Right forelimb (tissue), 1 donor: ENCODE measurements at places on chromosomes 4 and X.

DNA sequence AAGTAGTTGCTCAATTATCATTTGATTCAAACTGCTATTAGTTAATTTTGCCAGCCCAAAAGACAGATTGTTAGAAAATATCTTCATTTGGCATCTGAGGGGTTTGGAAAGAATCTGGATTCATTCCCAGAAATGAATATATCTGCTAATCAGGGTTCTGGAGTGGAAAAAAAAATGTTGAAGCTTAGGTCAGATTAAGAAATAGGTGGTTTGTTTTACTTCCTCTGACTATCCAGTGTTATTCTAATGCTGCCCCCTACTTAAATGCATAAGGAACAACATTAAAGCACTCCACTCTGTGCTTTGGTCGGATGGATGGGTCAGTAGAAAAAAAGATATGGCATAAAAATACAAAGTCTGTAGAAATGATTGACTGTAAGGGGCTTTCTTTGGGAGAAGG is 89.0 kb downstream of the LUZP4 start:
- no peak for DNase-seq

- DNase-seq = peak; percentile 68
Observed at GRCh38 chr4:87540146-87541058, 11.2 kb upstream of the SPARCL1 start.

DNA sequence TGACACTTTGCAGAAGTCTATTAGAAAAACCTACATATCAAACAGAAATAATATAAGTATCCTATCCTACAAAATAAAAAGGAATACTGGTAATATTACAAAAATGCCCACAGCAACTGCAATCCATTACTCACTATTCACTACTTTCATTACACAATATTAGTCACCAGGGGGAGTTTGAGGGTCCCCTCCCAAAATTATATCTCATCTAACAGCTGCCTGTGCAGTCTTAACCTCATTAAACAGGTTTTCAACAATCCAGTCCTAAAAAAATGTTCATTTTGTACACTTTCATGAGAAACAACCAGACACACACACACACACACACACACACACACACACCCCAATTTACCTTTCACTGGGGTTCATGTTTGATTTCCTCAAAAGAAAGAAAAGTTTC is 2.9 kb downstream of the CLOCK start:
- no peak for DNase-seq

DNA sequence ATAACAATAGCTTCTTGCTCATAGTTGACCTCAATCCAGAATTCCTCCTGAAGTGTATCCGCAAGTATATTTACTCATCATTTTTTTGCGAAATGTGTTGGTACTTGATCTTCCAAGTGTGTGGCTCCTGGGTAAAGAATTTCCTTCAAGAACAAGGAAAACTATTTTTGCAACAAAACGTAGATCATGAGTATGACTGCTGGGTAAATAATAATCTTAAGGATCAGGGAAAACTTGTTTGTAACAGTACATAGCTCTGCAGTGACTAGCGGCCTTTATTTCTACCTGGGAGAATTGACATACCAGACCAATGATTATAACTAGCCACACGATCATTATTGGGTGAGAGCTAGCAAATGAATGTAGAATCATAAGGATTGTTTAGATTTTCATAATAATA is 1311.7 kb downstream of the ARAP2 start:
- DNase-seq = no peak

DNA sequence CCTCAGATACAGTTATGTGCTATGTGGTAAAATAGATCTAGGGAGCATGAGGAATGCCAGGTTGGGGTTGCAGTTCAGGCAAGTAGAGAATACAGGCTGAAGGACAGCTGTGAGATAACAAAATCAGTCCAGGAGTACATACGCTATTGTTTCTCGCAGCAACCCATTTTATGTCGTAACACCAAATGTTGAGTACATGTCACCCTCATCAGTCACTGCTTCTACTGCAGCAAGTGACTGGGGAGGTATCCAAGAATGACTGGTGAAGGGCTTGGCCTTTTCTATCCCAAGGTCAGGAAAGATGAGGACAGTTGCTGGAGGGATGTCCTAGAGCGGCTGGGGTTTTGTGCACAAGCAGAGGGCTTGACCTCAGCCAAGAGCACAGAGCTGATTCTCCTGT is 172.1 kb downstream of the CBR4 start:
- DNase-seq = no peak

DNA sequence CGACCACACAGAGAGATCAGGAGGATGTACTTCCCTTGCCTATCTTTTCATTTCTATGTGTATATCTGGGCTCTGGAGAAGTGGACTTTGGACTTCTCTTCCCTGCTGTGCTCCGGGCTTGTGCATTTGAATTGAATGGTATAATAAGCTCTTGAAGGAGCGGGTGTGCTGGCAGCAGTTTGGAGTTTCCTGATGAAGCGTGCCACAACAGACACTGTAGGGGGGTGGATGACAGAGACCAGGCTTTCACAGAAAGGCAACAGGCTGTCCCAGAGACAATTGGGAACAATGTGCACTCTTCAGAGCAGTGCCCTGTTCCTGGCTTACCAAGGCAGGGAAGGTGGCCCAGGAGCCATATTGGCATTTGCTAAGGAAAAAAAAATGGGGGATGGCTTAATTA is 170.1 kb downstream of the FRMPD4 start:
- DNase-seq = no peak

GRCh38 chr4:12304905-12305304 is 876.2 kb upstream of the HS3ST1 start:
- DNase-seq = no peak

GRCh38 chrX:106952988-106953387 is 32.8 kb downstream of the CLDN2 start:
- DNase-seq = no peak

DNA sequence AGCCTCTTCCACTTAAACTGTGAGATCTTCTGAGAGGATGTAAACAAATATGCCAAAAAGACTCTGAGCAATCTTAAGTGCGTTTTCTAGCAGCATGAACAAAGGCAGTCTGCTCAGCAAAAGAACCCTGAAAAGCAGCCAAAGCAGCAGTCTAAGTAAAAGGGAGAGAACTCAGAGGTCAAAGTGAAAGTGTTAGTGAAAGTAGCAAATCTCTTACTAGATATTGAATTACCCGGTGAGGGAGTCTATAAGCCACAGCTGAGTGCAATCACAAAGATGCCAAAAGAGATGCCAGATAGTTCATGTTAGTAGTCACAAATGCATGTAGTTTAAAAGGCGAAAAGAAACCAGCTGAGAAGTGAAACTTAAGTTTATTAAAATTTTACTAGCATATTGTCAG is 7.9 kb upstream of the GNRHR start:
- no peak for DNase-seq

- no peak for DNase-seq
Observed at GRCh38 chr4:185554365-185555126, 19.2 kb upstream of the PDLIM3 start.

- DNase-seq = no peak
Observed at GRCh38 chrX:39899856-39900776, 197.6 kb downstream of the BCOR start.

DNA sequence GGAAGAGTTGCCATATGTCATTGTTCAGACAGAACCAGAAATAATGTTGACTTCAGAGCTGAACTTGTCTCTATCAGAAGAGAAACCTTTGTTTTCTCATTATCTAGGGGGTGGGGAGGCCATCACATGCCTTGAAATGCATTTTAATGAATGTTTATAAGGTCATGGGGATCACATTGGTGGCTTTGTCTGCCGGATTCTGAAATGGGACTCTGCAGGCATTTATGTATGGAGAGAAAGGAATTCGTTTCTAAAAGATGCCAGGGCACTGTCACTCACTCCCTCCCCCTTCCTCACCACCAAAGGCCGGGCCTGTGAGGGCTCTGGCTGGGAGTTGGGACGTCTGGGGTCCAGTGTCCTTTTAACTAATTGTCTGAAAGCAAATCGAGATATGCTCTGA is 102.2 kb downstream of the MAMLD1 start:
- DNase-seq = no peak

GRCh38 chr4:23828020-23828715 is 61.7 kb downstream of the PPARGC1A start:
- no peak for DNase-seq

DNA sequence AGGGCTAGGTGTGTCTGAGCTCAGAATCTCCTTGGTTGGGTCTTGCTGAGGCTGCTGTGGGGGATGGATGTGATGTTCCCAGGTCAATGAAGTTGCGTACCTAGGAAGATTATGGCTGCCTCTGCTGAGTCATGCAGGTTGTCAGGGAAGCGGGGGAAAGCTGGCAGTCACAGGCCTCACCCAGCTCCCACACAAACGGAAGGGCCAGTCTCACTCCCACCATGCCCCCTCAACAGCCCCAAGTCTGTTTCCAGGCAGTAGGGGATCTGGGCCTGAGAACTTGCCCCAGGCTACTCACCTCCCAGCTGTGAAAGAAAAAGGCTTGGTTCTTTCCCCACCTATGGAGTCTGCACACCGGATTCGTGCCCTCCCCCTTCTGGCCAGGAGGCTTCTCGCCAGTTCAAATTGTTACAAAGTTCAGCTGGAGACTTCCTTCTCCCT is 72.9 kb downstream of the WDR44 start:
- no peak for DNase-seq

DNA sequence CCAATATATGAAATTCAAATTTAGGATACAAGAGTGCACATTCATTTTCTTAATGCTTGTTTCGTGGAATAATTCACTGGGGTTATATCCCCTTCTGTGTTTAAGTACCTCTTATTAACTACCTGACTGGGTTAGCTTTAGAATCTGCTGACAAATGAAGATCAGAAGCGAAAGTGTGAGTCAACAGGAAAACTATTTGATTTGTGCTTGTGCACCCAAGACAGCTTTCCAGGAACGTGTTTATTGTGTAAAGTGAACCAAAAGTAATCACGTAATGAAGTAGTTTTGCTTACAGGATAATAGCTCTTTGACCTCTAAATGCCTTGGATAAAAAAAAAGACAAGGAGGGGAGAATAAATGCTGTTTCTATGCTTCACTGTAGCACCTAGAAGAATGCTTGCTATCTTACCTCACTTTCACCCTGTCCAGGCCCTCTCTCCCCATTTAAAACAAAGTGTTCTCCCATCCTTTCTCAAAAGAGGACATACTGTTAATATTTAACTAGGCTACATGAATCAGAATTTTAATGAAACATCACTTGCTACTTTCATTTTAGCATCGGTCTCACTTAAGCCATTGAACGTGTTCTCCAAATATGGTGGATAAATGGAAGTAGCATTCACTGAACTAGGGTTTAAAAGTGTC is 141.9 kb downstream of the THOC2 start:
- DNase-seq = no peak

- DNase-seq = no peak
Observed at GRCh38 chrX:47204970-47205369, 11.3 kb downstream of the UBA1 start.

- DNase-seq = no peak
Observed at GRCh38 chrX:11257711-11258110, 35.5 kb upstream of the AMELX start.

DNA sequence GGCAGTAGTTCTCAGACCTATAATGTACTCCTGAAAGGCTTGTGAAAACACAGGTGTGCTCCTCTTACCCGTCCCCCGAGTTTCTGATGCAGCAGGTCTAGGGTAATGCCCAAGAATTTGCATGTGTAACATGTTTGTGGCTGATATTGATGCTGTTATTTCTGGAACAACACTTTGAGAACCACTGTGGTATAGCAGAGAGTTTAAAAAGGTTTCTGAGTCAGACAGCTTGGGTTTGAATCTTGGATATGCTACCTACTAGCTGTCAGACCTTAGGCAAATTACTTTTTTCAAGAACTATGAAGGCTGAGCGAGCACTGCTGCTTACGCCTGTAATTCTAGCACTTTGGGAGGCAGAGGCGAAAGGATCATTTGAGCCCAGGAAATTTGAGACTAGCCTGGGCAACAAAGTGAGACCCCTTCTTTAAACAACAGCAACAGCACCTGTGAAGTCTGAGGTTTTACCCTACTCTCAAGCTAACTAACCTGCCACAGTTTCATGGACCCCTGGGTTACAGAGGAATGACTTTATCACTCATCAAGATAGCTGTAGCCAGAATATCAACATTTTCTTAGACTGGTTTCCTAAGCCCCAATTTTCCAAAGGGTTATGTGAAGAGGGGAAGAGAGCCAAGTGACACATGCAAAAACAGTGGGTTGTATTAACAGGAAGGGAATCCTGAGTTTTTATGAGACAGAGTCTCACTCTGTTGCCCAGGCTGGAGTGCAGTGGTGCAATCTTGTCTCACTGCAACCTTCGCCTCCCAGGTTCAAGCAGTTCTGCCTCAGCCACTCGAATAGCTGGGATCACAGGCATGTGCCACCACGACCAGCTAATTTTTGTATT is 5.1 kb downstream of the AFF1 start:
- DNase-seq = no peak

DNA sequence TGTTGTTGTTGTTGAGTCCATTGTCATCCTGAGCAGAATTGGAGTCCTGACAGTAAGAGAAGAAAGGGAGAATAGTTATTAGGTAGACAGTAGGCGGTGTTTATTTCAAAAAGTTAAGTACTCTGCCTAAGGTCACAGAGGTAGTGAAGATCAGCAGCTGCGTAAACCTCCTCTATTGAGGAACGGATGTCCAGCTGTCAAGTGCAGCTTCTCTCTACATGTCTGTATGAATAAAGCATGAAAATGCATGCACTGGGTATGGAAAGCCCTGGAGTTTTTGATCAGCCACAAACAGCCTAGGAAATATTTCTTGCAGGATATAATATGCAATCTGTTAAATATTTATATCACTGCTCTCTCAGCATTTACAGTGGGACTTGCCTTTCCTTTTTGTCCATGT is 109.4 kb upstream of the CBLL2 start:
- no peak for DNase-seq

GRCh38 chr4:84498935-84499623 is at the start of gene NKX6-1:
NKX6-1 (minus strand) TSS chr4:84499292; CDS start chr4:84498228, 1,064 bp downstream.
- DNase-seq = peak; percentile 75

- DNase-seq = no peak
Observed at GRCh38 chrX:68699960-68700746, 52.7 kb downstream of the STARD8 start.

- no peak for DNase-seq
Observed at GRCh38 chr4:108877821-108878220, 115.0 kb upstream of the ETNPPL start.

DNA sequence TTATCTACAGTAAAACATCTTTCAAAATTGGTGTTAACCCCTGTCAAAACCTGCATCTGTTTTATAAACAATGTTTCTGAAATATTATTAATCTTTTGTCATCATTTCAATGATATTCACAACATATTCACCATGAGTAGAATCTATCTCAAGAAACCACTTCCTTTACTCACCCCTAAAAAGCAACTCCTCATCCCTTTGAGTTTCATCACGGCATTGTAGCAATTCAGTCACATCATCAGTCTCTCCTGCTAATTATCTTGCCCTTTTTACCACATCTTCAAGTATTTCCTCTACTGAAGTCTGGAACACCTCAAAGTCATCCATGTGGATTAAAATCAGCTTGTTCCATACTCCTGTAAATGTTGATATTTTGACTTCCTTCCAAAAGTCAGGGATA is 415.3 kb upstream of the TECRL start:
- DNase-seq = no peak

GRCh38 chrX:56232221-56233082 is at the start of gene KLF8:
KLF8 (plus strand) TSS chrX:56232356; CDS start chrX:56233335, 979 bp downstream.
- peak; percentile 41 for DNase-seq

- no peak for DNase-seq
Observed at GRCh38 chr4:2024683-2025082, 15.9 kb upstream of the NELFA start.

GRCh38 chrX:139222511-139223200 is 307.9 kb upstream of the F9 start:
- no peak for DNase-seq
